Naive thymus-derived CD4-positive, alpha-beta T cell (primary cell): ENCODE measurements at places on chromosomes 5 and 9. TPM values are rescaled to one million over a fixed set of nuclear protein-coding genes. Genes with fewer than 3 reads are reported as not detected.

SLC4A9 gene
- not detected for polyA plus RNA-seq

CMBL gene
- polyA plus RNA-seq = 0.83 TPM

- DNase-seq = no peak
Observed at GRCh38 chr5:65647941-65648340, 23.1 kb downstream of the SHLD3 start.

ZCCHC10 gene
- polyA plus RNA-seq = 47.5 TPM

GRCh38 chr5:42490831-42491230 is 67.6 kb downstream of the GHR start:
- no peak for DNase-seq

SLC46A2 gene
- not detected for polyA plus RNA-seq

PCDHGA7 gene
- polyA plus RNA-seq = not detected

DNA sequence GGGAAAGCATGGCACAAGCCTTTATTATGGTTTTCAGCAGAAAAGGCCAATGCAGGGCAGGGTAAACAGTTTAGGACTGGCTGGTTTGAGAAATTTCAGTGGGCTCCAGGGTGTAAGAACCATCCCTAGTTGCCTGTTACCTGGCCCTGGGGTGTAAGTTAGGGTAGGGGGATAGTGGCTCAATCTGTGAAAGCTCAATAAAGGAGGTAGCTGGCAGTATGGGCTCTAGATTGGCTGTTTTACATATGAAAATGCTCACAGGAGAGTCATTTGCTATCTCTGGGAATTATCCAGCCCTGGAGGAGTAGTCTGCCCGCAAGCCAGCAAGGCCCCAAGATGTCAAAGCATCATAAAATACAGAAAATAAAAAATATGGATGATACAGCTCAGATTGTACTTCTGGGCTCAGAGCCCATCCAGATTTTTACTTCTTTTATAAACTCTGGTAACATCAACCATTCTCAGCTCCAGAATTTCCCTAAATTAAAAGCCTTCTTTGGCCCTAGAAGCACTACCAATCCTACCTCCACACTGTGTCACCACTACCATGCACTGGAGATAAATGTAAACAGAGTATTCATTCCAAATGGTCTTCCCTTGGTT is 31.1 kb downstream of the SSBP2 start:
- no peak for DNase-seq
